ENCODE measurements at places on chromosomes 6 and 20.

GRCh38 chr6:31821301-31822035, 6.1 kb upstream of the HSPA1B start:
- peak; percentile 59 for DNase-seq

DNA sequence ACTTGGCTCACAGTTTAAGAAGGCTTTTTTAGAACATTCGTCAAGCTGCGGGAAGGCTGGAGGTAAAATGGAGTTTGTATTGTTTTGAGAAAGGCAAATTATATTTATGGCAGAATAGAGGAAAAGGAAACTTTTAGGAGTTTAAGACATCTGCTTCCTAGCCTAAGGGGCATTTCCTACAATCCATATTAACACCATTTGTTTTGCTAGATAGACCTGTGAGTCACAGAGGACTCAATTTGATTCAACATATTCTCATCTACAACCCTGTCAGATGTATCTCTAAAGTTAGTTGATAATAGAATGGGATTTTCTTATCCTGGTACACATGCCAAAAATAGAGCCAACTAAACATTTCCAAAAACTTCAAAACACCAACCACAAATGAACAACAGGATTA, 35.0 kb downstream of the RCAN2 start:
- no peak for DNase-seq

GRCh38 chr6:159077123-159077522, 32.3 kb upstream of the TAGAP start:
- peak; percentile 80 for DNase-seq

GRCh38 chr20:16158976-16159286, 414.3 kb downstream of the KIF16B start:
- no peak for DNase-seq

DNA sequence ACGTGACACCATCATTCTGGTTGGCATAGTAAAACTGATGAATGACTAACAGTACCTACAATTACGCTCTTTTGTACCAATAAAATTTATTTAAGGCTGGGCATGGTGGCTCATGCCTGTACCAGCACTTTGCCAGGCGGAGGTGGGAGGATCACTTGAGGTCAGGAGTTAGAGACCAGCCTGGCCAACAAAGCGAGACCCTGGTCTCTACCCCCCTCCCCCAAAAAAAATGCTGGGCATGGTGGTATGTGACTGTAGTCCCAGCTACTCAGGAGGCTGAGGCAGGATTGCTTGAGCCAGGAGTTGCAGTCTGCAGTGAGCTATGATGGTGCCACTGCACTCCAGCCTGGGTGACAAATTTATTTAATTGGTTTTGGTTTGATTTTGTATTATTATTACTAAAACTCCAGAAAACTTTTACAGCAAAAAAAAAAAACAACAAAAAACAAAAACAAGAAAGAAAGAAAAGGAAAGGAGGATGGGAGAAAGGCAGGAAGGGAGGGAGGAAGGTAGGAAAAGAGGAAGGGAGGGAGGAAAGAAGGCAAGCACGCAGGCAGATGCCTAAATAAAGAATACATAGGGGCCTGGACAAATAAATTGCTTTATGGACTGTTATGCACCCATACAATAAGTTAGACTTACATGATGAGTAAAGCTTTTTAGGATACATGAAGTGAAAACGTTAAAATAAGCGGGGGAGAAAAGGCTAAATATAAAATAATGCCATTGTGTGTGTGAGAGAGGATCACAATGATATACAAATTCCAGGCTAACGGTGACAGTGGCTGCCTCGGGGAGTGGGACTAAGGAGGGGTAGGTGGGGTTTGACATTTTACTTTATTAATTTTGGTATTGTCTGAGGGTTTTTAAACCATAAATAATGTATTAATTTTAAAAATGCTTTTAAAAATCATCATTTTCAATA, 682 bp upstream of the ZSCAN9 start:
- DNase-seq, result no peak

DNA sequence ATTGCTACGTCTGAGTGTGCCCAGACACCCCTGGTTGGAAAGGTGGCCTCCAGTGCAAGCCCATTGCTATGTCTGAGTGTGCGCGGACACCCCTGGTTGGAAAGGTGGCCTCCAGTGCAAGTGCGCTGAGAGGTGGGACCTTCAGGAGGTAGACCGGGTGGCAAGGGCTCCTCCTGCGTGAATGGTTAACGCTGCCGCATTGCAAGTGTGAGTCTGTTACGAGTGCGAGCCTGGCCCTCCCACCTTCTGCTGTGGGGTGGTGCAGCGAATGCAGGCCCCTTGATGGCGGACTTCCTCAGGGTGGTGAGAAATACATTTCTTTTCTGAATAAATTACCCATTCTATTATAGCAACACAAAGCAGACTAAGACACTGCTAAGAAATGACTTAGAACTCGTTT, 208.8 kb downstream of the DLL1 start:
- DNase-seq, result no peak

DNA sequence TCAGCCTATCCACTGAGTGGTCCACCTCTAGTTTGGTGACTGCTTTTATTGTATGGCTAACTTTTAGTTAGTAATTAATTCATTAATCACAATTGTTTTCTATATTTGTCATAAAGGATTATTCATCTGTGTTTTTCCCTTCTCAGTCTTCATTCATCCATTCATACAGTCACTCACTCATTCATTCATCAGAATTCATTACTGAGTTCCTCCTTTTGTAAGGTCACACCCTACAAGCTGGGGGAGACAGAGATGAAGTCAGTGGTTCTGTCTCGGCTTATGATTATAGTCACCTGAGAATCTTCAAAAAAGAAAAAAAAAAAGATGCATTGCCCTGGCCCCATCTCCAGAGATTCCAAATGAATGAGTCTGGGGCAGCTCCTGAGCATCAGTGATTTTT, 257.1 kb downstream of the ADGB start:
- DNase-seq, result no peak

DNA sequence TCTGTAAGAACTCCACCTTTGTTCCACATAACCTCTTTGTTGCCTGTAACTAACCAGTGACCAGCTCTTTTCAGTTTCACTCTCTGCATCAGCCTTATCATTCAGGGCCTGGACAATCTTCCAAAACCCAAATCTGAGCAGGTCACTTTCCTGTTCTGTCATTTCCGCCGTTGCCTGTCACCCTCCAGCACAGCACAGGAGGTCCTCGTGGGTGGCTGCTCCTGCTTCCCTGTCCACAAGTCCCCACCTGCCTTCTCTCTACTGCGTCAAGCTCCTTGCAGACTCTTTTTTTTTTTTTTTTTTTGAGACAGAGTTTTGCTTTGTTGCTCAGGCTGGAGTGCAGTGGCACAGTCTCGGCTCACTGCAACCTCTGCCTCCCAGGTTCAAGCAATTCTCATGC, 73.9 kb downstream of the MTHFD1L start:
- DNase-seq, result no peak

GRCh38 chr6:36949636-36950035, 4.9 kb upstream of the PI16 start:
- DNase-seq, result no peak

DNA sequence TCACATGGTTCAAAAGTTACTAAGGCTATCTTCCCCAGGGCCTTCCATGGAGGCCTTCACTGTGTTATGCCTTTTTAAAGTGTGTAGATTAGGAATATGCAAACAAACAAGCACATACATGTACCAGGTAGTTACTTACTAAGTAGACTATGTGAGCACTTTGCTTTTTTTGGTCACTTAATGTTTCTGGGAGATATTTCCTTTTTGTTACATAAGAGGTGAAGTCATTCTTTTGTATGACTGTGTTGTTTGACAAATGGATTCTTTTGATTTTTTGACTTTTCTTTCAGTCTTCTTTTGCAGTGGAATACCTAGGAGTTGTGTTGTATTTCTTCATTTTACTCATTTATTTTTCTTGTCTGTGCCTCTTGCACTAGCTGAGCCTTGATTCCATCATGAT, 39.6 kb upstream of the BCAS1 start:
- no peak for DNase-seq

GRCh38 chr6:116365743-116366142, 5.0 kb upstream of the DSE start:
- DNase-seq, result no peak

DNA sequence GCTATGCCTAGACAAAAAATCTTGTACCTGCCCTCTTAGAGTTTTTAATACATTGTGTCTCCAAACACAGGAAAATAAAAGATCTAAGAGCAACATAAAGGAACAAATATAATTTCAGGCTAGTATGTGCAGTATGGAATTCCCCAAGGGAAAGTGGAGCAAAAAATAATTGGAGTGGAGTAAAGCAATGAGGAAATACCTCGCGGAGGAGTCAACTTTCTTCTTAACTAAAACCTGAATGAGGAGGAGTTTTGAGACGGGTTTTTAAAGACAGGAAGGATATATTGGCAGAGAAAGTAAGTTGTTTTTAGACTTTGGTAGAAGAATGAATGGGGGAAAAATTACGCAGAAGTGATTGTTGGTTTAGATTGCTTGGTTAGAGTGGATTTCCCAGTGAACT, 14.0 kb downstream of the HIVEP1 start:
- DNase-seq, result no peak

DNA sequence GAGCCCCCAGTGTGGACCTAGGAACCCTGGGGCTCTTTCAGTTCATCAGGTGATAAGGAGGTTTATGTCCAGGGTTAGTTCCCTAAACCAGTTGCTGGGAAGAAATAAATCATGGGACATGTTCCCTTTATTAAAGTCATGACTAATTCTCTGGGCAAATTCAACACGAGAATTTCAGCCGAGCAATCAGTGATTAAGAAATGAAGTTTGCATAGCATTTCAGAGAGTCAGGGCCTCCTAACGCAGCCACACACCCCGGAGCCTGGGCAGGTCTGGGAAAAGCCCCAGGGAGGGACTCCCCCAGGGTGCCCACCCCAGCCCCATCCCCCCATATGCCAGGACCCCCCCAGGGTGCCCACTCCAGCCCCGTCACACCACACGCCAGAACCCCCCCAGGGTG, 20.1 kb downstream of the SLCO4A1 start:
- DNase-seq, result no peak

GRCh38 chr6:36581716-36582115, 12.4 kb upstream of the SRSF3 start:
- no peak for DNase-seq

- peak; percentile 29 for DNase-seq
These were observed 93.1 kb downstream of the PRND start for GRCh38 chr20:4814696-4815252.

GRCh38 chr6:38039502-38039901, 220.0 kb downstream of the ZFAND3 start:
- DNase-seq, result no peak

DNA sequence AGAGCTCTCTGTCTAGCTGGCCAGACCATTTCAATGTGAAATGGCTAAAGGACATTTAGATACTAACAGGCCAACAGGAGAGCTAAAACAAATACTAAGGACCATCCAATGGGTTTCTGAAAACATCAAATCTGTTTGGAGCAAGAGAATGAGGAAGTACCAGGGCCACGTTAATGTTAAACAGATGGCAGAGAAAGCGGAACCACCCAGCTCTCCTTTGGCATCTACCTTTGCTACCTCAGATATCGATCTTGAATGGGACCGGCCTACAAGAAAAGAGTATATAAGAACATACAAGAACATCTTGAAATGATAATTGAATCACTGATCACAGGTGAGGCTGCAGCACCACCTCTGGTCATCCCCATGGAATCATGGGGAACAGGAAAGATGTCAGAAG, 31.8 kb downstream of the KCNK5 start:
- no peak for DNase-seq

GRCh38 chr6:20699402-20699801, 165.1 kb downstream of the CDKAL1 start:
- DNase-seq, result no peak

DNA sequence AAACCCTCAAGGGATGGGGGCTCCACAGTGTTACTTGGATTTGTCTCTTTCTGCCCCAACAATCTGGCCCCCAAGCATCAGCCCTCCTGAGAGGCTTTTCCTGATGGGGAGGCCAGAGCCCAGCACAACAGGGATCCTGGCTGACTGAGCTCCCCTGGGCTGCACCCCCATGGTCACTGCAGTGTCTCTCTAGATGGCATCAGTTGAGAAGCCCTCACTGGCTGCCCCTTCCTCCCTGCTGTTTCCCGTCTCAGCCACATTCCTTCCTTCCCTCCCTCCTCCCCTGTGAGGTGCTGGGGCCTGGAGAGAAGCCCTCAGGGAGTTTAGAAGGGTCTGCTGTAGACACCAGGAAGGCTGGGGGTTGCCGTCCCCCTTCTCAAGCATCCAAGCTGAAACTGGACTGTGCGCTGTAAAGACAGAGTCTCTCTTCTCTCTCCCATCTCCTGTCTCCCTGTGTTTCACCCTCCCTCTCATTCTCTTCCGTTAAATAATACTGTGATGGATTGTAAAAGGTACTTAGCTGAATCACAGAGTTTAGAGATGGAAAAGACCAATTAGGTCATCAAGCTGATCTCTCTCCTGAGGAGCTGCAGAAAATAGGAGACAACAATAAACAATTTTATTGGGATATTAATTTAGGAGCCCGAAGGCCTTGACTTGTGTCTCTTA, 29.7 kb downstream of the SAYSD1 start:
- no peak for DNase-seq
